ENCODE measurements at places on chromosomes 5 and 9.
A peak's percentile ranks its signal among the peaks of the same experiment; 100 is the strongest.

GRCh38 chr5:148732692-148733091, 78.4 kb upstream of the HTR4 start:
- DNase-seq: no peak

GRCh38 chr9:19484699-19485098, 75.9 kb downstream of the ACER2 start:
- no peak for DNase-seq

GRCh38 chr9:77647267-77648233, 572 bp downstream of the GNA14 start:
- DNase-seq: no peak

DNA sequence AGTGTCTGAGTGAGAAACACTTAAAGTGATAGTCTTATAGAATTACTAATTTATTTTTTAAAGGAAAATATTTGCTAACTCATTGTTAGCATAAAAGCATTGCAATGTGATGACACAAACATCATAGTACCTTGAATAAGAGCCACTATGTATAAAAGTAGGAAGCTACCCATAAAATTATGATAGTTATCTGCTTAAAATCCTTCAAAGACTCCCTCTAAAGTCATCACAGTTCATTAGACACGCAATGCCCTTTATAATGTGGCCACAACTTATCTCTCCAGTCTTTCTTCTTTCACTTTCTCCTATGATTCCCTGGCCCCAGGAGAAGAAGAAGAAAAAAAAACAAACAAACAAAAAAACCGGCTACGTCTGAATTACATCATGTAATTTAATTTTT, 1144.0 kb upstream of the NUDT12 start:
- no peak for DNase-seq

GRCh38 chr9:24881361-24881760, 335.7 kb upstream of the IZUMO3 start:
- DNase-seq: no peak

DNA sequence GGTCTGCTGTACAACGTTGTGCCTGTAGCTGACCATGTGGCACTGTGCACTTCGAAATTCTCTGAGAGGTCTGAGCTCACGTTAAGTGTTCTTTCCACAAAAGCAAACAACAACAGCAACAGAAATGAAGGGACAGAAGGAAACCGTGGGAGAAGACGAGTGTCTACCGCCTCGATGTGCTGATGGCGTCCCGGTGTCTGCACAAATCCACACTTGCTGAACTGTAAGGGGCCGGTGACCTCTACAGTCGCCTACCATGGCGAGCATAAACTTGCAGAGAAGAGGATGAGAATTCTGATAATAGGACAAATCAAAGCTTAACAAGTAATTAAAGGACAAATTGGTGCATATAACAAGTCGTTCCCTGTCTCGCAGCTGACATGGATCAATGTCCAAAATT, 114.0 kb downstream of the ADAMTS2 start:
- DNase-seq: no peak

- no peak for DNase-seq
Observed at GRCh38 chr9:87464110-87464991, 33.3 kb upstream of the DAPK1 start.

- DNase-seq: no peak
Observed at GRCh38 chr9:94734054-94734754, 7.7 kb downstream of the AOPEP start.

GRCh38 chr5:141958113-141958512, at the start of gene PCDH12:
TSS of gene PCDH12 (minus strand) at chr5:141958202. CDS start at chr5:141957851, 351 bp downstream.
- peak; percentile 7 for DNase-seq

DNA sequence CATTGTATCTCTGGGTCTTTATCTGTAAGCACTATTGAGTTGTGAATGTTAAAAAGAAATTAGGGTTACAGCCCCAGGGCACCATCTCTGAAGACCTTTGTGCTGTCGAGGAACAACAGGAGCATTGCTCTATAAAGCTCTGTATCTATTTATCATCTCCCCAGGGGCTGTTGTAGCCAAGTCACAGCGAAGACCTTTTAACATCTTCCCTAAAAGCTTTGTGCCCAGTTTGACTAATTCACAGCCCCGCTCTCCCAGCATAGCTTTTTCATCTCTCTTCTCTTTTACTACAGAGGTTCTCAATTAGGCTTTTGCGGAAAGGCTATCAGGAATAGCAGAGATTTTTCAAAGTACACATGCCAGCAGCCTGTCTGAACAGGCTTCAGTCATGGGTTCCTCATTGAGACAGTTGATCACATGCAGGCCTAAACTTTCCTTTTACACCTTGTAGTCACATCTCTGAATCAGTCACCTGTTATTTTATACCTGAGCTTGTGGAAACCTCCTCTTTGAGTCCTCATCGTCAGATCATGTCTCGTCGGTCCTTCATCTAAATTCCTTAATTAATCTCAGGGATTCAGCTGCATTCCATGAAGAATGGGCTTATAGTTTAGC, 140.5 kb downstream of the NPR3 start:
- DNase-seq: no peak

- DNase-seq: no peak
Observed at GRCh38 chr5:127555826-127556225, 38.4 kb downstream of the PRRC1 start.

DNA sequence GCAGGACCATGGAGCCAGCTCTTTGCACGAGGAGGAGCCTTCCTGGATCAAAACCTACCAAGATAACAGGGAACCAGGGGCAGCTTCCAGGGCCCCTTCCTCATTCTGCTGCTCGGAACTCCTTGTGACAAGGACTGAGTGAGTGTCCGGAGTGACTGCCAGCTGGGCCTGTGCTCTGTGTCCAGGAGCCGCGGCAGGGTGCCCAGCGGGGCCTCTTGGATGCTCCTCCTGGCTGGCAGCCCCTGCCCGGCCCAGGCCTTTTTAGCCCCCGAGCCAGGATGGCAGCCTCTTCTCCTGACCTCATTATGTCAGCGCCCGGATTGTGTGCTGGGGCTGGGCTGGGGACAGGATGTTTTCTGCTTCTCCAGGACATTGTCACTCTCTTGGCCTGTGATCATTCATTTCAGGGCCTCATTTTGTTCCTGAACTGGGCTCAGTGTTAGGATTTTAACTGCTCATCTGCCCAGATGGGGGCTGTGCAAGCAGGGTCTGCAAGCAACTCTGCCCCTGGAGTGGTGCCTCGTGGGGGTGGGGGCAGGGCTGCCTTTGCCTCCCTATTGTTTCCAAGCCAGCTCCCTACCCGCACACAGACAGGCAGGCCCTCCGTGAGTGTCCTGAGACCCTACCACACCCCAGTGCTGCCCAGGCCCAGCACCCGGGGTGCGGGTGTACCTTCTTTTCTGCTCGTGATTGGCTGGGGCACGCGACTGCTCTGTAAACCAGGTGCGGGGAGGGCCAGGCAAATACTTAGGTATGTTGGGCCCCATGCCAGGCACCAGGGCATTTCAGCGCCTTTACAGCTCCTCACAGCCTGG, 161.6 kb downstream of the COL23A1 start:
- DNase-seq: no peak

GRCh38 chr5:180611140-180611850, 20.0 kb upstream of the SCGB3A1 start:
- DNase-seq: no peak

- no peak for DNase-seq
Observed at GRCh38 chr9:136133191-136133958, 14.7 kb upstream of the TMEM250 start.

DNA sequence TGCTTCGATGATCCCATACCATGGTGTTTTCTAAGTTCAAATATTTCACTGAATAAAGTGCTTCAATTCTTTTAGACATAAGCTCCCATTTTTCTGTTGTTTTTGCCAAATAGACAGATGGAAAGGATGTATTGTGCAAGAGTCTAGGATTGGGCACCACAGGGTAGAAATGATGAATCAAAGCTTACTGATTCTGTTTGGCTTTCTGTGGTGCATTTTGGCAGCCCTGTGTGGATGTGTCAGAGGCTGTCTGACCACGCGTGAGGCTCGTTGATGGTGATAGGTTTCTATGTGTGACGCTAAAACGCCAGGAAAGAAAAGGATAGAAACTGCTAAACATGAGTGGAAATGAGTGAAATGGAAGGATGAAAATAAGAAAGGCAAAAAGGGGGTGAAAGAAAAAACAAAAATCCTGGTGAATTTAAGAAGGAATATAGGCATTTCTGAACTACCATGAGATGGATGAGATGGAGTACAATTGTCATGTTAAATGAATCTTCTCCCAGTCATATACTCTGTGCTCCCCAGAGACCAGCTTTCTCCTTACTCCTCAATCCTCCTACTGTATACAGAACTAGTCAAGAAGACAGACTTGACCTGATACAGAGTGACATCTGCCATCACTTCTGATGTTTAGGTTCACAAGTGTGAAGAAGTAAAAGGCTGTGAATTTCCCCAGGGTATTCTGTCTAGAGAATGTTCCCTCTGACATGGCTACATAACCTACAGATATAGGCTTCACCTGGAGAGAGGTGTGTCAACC, 54.4 kb downstream of the ANKH start:
- DNase-seq: peak; percentile 93

DNA sequence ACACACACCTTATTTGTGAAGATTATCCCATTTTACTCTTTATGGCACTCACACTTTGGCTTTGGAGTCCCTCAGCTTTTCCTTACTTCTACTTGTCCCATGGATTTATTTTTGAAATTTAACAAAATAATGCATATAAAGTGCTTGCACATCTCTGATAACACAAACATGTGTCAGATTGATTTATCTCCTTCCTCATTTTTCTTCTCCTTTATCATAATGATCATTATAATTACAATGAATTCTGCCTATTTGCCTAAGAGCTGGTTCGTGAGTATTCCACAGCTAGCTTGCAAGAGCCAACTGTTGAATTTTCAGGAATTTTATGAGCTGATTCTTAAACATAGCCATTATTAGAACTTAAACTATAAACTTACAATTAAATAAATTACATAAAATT, 347.7 kb downstream of the CHSY3 start:
- DNase-seq: no peak

GRCh38 chr5:106374956-106375355, 1295.8 kb downstream of the EFNA5 start:
- no peak for DNase-seq

DNA sequence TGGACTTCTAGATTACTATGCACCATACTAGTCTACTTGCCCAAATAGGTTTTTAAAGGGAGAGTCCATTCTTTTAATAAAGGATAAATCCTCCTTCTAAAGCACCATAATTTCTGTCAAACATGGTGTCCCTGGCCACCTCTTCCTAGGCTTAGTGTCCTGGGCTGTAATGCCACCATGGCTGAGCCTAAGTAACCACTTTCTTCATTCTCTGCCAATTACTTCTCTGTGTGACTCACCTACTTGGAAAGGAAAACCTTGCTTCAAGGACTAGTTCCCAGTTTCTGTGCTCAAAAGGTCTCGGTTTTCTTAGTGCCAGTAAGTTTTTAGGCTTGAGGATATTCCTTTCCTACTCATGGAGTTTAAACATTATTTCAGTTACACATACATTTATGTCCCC, 273.4 kb downstream of the DENND1A start:
- DNase-seq: peak; percentile 53

GRCh38 chr5:40626801-40627200, 52.9 kb upstream of the PTGER4 start:
- no peak for DNase-seq

- no peak for DNase-seq
Observed at GRCh38 chr5:11301171-11301570, 540.1 kb upstream of the DAP start.

- peak; percentile 52 for DNase-seq
Observed at GRCh38 chr5:95808686-95809413, 13.7 kb downstream of the GLRX start.

GRCh38 chr5:95572016-95572415, 17.1 kb downstream of the ARSK start:
- peak; percentile 15 for DNase-seq

DNA sequence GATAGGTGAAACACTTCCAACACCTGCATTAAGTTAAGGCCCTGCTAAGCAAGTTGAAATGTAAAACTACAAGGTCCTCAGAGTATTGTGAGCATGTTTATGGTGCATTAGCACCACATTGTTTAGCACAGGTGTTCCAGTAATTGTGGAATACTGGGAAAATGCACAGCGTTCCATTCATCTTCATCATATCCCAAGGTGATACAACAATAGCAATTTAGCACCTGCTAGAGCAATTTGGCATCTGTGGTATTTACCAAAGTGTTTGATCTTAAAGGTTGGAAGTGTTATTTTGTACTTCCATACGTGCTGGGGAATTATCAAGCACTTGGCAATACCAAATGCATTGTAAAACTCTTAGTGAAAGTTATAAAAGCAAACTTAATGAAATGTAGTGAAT, 266.8 kb downstream of the CYLC2 start:
- no peak for DNase-seq

DNA sequence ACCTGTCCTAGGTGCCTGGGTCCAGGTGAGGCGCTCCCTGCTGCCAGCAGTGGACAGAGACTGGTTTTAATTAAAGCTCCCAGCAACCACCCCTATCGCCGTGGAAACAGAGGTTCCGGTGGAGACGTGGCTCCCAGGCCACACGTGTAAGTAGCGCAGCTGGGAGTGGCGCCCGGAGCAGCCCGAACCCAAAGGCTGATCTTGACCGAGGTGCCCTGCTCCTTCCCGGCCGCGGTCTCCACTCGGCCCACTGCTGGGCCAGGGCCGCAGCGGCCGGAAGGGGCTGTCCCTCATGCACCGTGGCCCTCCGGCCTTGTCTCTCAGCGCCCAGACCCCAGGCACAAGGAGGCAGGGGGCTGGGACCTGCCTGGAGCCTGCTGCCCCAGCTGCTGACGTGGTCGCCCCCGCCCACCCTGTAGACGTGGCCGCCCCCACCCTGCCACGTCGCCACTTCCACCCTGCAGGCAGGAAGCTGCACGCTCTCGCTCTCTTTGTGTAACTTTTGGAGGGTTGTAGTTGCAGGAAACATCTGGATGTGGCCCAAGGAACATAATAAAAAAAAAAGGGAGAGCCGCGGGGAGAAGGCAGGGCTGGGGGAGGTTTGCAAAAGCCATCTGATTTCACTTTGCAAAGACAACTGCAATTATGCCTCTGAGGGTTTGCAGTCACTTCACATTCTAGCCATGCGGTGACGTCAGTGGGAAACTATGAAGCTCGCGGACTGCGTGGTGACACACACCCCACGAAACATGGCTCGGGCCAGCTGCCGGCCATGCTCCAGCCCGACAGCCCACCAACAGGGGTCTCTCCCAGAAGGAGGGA, 129.9 kb downstream of the RXRA start:
- peak; percentile 99 for DNase-seq

DNA sequence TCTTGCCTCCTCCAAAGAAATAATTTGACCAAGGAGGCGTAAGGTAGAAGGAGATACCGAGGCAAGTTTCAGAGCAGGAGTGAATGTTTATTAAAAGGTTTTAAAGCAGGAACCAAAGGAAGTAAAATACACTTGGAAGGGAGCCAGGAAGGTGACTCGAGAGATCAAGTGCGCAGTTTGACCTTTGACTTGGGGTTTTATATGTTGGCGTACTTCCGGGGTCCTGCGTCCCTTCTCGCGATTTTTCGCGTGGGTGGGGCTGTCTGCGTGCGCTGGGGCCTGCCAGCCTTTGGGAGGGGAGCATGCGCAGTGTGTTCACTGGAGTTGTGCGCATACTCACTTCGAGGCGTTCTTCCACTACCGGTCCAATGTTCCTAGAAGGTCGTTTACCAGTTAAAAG, 166.0 kb upstream of the IRX2 start:
- no peak for DNase-seq

GRCh38 chr9:33453286-33453860, 6.0 kb upstream of the AQP3 start:
- no peak for DNase-seq

GRCh38 chr5:131607903-131608540, 27.0 kb downstream of the RAPGEF6 start:
- peak; percentile 34 for DNase-seq
